ENCODE measurements at places on chromosomes 5 and 9. TPM values are rescaled to one million over a fixed set of nuclear protein-coding genes. Genes with fewer than 3 reads are reported as not detected.

The C5orf24 gene
- 31.4 TPM for total RNA-seq

The PLCXD3 gene
- not detected for total RNA-seq

The TAF1L gene
- total RNA-seq: not detected

The LCNL1 gene
- total RNA-seq: not detected

The PAEP gene
- not detected for total RNA-seq

The KCTD16 gene
- total RNA-seq: not detected

The EGFL7 gene
- total RNA-seq: 1.7 TPM

The IFNA13 gene
- not detected for total RNA-seq

The TRAPPC13 gene
- 17.7 TPM for total RNA-seq

DNA sequence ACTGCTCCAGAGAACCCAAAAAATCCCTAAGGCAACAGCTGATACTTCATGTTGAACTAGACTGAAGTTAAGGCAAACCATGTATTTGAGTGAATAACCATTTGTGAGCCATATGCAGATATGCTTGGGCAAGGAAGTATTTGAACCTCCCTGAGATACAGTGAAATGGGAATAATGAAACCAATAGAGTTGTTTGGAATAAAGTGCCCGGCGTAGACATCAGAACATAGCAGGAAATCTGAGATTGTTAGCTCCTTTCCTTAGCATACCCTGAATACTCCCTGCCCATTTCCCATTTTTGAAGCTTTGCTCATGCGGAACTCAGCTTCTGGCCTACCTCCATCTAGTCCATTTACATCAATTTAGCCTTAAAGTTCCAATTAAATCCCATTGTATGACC is 611.9 kb downstream of the EFNA5 start:
- H3K27me3 ChIP-seq: no peaks in the 10 kb centered on the region
- H3K36me3 ChIP-seq: no peaks in the 10 kb centered on the region
- H3K27ac ChIP-seq: no peak overlapping the region
- H3K4me1 ChIP-seq: no peaks in the 10 kb centered on the region

- DNase-seq: peak; percentile 10
- no peaks in the 10 kb centered on the region for H3K36me3 ChIP-seq
- H3K4me1 ChIP-seq: no peaks in the 10 kb centered on the region
Measured at GRCh38 chr5:158174918-158175851, 316.2 kb upstream of the CLINT1 start.

DNA sequence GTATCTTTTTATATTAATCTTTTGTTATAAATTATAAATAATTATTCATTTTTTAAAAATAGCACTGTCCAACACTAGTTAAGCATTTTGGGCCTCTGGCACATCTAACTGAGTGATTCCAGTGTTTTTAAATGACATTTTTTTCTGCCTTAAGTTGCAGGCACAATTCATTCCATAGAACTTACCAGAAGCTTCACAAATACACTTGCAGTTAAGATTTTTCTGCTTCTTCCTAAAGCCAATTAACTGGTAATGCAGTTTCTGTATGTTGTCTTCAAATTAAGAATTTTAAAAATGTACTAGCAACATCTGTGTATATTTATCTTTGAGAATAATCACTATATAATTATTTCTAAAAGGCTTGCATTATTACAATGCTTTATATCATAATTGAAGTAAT is 11.2 kb upstream of the NFIB start:
- peaks cover 4% of the 10 kb centered on the region for H3K4me1 ChIP-seq
- peaks cover 16% of the 10 kb centered on the region for H3K27me3 ChIP-seq
- no peak overlapping the region for H3K27ac ChIP-seq
- H3K4me3 ChIP-seq: no peak overlapping the region
- no peak for DNase-seq

GRCh38 chr5:35338157-35338453 is 107.8 kb upstream of the PRLR start:
- H3K27me3 ChIP-seq: no peaks in the 10 kb centered on the region
- H3K27ac ChIP-seq: no peak overlapping the region
- no peak for DNase-seq
- H3K4me3 ChIP-seq: no peak overlapping the region
- H3K36me3 ChIP-seq: no peaks in the 10 kb centered on the region
- no peaks in the 10 kb centered on the region for H3K4me1 ChIP-seq

- no peak for DNase-seq
- H3K36me3 ChIP-seq: no peaks in the 10 kb centered on the region
- H3K27me3 ChIP-seq: no peaks in the 10 kb centered on the region
- H3K4me1 ChIP-seq: no peaks in the 10 kb centered on the region
Measured at GRCh38 chr9:76161541-76161940, 232.7 kb downstream of the RFK start.

DNA sequence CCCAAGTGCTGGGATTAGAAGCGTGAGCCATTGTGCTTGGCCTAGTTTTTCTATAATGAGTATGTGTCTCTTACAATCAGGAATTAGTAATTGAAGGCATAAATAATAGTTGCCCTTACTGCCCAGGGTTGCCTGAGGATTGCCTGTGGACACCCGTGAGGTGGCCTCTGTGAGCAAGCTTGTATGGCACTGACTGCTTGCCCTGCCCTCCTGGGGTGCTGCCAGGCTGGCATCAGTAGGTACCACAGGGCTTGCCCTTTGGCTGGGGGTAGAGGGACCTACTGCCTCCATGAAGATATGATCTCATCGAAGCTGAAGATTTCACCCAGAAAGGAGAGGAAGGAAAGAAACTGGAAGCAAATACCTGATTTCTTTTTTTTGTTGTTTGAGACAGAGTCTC is 23.8 kb upstream of the PHF19 start:
- no peak for DNase-seq
- peak overlapping the region; percentile 63 for H3K27ac ChIP-seq
- no peak overlapping the region for H3K4me3 ChIP-seq
- H3K27me3 ChIP-seq: no peaks in the 10 kb centered on the region
- peaks cover 32% of the 10 kb centered on the region for H3K36me3 ChIP-seq
- peaks cover 75% of the 10 kb centered on the region for H3K4me1 ChIP-seq

GRCh38 chr9:76153339-76153738 is 240.9 kb downstream of the RFK start:
- H3K4me3 ChIP-seq: no peak overlapping the region
- no peaks in the 10 kb centered on the region for H3K27me3 ChIP-seq
- H3K4me1 ChIP-seq: no peaks in the 10 kb centered on the region

- no peak overlapping the region for H3K27ac ChIP-seq
- H3K36me3 ChIP-seq: no peaks in the 10 kb centered on the region
- no peak for DNase-seq
- no peaks in the 10 kb centered on the region for H3K27me3 ChIP-seq
- no peaks in the 10 kb centered on the region for H3K4me1 ChIP-seq
- no peak overlapping the region for H3K4me3 ChIP-seq
Measured at GRCh38 chr5:155250596-155250995, 237.0 kb downstream of the KIF4B start.

- H3K27ac ChIP-seq: no peak overlapping the region
- no peak for DNase-seq
- no peak overlapping the region for H3K4me3 ChIP-seq
- no peaks in the 10 kb centered on the region for H3K27me3 ChIP-seq
Measured at GRCh38 chr5:18985171-18985758, 1002.7 kb downstream of the CDH18 start.

DNA sequence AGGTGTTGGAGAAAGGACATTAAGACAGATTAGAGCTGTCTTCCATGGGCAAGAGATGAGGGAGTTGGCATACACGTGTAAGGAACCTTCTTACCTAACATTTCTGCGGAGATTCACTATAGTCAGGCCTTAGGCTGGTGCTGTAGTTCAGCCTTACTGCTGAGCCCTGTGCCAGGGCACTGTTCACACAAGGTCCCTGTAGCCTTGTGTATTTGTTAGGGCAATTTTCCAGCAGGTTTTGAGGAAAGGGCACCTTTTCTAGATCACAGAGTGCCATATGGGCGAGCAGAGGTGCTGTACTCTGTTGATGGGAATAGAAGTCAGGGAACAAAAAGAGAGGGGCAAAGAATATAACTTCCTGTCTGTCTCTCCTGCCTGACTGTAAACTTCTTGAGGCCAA is 15.6 kb downstream of the PALM2AKAP2 start:
- no peak overlapping the region for H3K4me3 ChIP-seq
- no peak overlapping the region for H3K27ac ChIP-seq
- H3K4me1 ChIP-seq: no peaks in the 10 kb centered on the region
- H3K36me3 ChIP-seq: no peaks in the 10 kb centered on the region

DNA sequence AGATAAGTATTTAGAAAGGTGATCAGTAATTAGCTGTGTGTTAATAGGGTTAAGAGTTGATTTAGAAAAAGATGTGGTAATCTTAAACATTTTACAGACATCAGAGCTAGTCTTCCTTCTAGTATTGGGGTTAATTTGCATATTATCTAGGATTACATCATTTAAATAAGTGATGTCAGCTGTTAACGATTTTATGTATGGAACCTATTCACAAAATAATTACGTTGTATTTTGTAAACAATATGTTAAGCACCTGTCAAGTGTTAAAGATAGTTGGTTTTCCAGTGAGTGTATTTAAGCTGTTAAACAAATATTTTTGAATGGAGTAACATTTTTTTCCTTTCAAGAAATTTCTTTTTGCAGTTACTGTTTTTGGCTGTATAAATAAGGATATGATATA is 2.2 kb downstream of the DCP2 start:
- H3K27me3 ChIP-seq: no peaks in the 10 kb centered on the region
- peak overlapping the region; percentile 82 for H3K27ac ChIP-seq
- peak overlapping the region; percentile 94 for H3K4me3 ChIP-seq
- peaks cover 48% of the 10 kb centered on the region for H3K4me1 ChIP-seq

GRCh38 chr5:1736889-1737711 is 62.5 kb downstream of the MRPL36 start:
- no peaks in the 10 kb centered on the region for H3K4me1 ChIP-seq
- no peaks in the 10 kb centered on the region for H3K36me3 ChIP-seq
- no peak for DNase-seq
- H3K27ac ChIP-seq: no peak overlapping the region
- H3K4me3 ChIP-seq: no peak overlapping the region

DNA sequence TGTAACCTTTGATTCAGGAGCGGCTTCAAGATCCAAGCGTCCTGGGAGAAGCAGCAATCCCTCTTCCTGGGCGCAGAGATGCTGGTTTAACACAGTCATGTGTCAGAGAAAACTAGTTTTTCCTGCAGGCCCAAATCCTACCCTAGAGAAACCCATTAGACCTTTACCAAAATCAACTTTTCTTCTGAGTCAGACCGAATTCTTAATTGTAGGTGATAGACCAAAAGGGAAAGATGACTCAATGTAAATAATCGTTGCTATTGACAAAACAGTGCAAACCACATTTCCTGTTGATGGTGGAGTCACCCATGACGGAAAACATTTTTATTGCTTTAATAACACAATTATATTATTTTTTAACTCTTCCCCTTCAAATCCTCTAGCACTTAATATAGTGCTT is 40.1 kb downstream of the SLC1A1 start:
- no peaks in the 10 kb centered on the region for H3K27me3 ChIP-seq
- no peaks in the 10 kb centered on the region for H3K36me3 ChIP-seq
- H3K27ac ChIP-seq: peak overlapping the region; percentile 79
- H3K4me3 ChIP-seq: peak overlapping the region; percentile 29
- no peak for DNase-seq
- peaks cover 21% of the 10 kb centered on the region for H3K4me1 ChIP-seq

- no peaks in the 10 kb centered on the region for H3K27me3 ChIP-seq
- no peak for DNase-seq
- no peaks in the 10 kb centered on the region for H3K4me1 ChIP-seq
- no peak overlapping the region for H3K27ac ChIP-seq
Measured at GRCh38 chr9:120418315-120418714, 161.7 kb downstream of the CDK5RAP2 start.

DNA sequence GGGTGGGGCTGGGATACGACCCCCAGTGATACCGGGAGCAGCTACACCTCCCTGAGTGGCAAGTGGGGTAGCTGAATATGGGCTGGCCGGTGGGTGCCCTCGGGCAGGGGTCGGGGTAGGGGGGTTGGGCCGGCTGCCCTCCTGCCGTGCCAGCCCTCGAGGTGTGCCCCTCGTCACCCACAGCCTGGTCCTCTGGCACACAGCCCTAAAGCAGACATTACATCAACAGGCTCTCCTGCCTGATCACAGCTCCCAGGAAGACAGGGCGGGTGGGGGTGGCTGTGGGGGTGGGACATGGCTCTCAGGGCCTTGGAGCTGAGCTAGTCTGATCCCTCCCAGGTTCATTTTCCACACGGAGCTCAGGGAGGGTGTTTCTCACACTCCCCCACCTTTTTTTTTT is 23.2 kb downstream of the FBXW5 start:
- H3K4me1 ChIP-seq: no peaks in the 10 kb centered on the region
- H3K27ac ChIP-seq: no peak overlapping the region
- no peak for DNase-seq
- no peak overlapping the region for H3K4me3 ChIP-seq

GRCh38 chr5:149938791-149939358 is 5.7 kb downstream of the PDE6A start:
- peaks cover 7% of the 10 kb centered on the region for H3K27me3 ChIP-seq
- no peaks in the 10 kb centered on the region for H3K4me1 ChIP-seq
- no peak for DNase-seq
- no peak overlapping the region for H3K27ac ChIP-seq

DNA sequence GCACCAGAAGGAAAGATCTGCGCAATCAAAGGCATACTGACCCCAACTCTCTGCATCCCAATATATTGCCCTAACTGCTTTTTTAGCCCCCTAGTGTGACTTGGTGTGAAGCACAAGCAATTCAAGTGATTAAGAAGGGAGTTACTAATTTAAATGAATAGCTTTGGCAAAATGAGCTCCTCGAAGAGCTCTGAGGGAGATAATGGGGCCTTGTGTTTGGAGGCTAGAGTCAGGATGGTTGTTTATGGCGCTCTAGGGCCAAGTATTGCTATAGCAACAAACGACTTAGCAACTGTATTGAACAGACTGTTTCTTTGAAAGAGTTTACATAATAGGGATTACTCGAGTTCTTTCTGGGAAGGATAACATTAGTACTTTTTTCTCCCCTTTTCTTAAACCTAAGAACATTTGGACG is 11.5 kb upstream of the C5orf58 start:
- H3K36me3 ChIP-seq: no peaks in the 10 kb centered on the region
- H3K4me3 ChIP-seq: no peak overlapping the region
- no peaks in the 10 kb centered on the region for H3K4me1 ChIP-seq
- no peak overlapping the region for H3K27ac ChIP-seq
- no peak for DNase-seq
- no peaks in the 10 kb centered on the region for H3K27me3 ChIP-seq

DNA sequence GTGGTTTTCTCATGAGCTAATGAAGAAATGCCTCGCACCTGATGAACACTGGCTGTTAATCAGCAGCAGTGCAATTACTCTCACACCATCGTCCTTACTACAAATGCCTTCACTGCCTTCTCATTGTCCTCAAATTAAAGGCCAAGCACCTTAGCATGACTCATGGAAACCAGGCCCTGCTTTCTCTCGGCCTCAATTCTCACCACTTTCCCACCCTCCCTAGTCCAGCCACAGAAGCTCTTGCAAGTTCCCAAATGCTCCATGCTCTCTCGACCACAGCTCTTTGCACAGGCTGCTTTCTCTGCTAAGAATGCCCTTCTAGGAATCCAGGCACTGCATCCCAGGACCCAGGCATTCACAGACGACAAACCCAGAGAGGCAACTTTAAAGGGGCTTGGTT is 94.6 kb upstream of the KLF4 start:
- H3K36me3 ChIP-seq: no peaks in the 10 kb centered on the region
- no peaks in the 10 kb centered on the region for H3K4me1 ChIP-seq
- no peak for DNase-seq
- no peak overlapping the region for H3K4me3 ChIP-seq

GRCh38 chr5:107968406-107968843 is 297.7 kb upstream of the EFNA5 start:
- no peaks in the 10 kb centered on the region for H3K36me3 ChIP-seq
- H3K27ac ChIP-seq: no peak overlapping the region
- H3K4me1 ChIP-seq: no peaks in the 10 kb centered on the region
- H3K27me3 ChIP-seq: no peaks in the 10 kb centered on the region
